Vagina (tissue), 2 donors: ENCODE measurements at places on chromosomes 1 and 21.

- DNase-seq: no peak
Measured at GRCh38 chr1:59731591-59731990, 83.2 kb upstream of the HOOK1 start.

DNA sequence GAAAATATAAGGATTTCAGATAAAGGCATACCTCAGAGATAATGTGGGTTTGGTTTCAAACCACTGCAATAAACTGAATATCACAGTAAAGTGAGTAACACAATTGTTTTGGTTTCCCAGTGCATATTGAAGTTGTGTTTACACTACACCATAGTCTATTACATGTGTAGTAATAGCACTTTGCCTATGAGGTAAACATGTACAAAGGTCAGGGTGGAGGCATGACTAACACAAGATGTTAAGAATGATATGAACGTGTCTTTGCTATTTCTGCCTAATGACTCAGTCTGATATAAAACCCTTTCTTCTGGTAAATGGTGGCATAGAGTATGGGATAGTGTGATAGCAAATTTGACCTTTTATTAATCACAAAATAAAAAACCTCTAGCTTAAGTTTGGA is 621.5 kb upstream of the ADGRL2 start:
- no peak for DNase-seq

GRCh38 chr1:164054331-164054730 is 504.7 kb upstream of the PBX1 start:
- DNase-seq: no peak

GRCh38 chr1:233904633-233905415 is at the start of gene SLC35F3:
Gene SLC35F3, plus strand, starts transcription at chr1:233904676.
- no peak for DNase-seq
